Ovary (tissue), 10 donors: ENCODE measurements at places on chromosomes 2 and 18.
A peak's percentile ranks its signal among the peaks of the same experiment; 100 is the strongest.

DNA sequence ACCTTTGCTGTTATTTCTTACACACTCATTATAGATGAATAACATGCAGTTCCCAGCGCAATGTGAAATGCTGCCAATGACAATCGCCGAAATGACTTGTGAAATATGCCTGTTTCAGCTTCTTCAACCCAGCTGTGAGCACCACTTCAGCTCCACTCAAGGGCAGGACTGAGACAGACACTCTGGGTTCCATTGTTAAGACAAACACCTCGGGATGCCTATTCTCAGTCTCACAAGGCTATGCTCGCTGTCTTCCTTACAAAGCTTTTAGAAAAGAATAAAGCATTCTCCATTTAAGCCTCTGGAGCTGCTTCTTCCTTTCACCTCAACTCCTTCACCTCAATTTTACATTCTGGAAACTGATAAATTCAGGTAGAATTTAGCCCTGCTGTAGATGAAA is 4.2 kb downstream of the CBLN2 start:
- no peak for DNase-seq

DNA sequence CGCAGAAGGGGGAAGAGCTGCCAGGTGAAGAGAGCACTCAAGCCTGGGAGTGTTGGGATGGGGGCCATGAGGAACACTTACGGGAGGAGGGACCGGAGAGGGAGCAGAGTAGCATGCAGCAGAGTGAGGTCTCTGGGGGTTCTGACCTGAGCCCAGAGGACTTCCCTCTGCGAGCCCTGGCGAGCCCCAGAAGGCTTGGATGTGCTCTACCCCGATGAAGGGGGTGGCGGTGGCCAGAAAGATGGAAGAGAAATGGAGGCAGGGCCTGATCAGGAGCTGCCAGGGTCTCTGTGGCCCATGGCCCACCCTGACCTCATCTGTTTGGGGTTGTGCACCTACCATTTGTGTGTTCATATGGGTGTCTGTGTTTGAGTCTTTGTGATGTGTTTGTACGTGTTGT is 42.0 kb downstream of the CROCC2 start:
- DNase-seq = no peak

- no peak for DNase-seq
Observed at GRCh38 chr18:8938817-8939216, 163.7 kb upstream of the NDUFV2 start.

- peak; percentile 52 for DNase-seq
Observed at GRCh38 chr2:64273524-64274398, 129.5 kb upstream of the PELI1 start.

DNA sequence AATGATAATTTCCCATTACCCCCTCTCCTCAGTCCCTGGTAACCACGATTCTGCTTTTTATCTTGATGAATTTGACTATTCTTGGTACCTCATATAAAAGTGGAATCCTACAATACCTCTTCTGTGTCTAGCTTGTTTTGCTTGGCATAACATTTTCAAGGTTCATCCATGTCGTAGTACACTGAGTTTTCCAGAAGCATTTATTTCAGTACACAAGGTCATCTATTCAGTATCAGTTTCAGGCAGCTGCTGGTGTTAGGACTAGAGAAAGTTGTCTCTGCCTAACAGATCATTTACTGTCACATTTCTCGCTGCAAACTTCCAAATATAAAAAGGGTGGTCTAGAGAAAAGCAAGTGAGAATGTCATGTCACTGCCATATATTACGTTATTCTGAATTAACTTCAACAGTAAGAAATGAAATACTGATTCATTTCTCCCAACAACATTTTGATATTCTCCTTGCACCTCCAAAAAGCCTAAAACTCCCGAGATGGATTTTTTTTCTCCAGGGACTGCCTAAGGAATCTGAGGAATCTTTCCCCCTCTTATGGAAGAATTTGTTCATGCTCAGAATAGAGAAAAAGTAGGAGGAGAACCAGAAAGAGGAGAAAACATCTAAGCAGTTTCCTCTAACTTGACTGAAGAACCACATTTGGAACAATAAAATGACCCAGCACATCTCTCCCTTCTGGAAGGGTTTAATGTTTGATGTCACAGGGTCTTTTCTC is 36.0 kb downstream of the CDK15 start:
- no peak for DNase-seq

DNA sequence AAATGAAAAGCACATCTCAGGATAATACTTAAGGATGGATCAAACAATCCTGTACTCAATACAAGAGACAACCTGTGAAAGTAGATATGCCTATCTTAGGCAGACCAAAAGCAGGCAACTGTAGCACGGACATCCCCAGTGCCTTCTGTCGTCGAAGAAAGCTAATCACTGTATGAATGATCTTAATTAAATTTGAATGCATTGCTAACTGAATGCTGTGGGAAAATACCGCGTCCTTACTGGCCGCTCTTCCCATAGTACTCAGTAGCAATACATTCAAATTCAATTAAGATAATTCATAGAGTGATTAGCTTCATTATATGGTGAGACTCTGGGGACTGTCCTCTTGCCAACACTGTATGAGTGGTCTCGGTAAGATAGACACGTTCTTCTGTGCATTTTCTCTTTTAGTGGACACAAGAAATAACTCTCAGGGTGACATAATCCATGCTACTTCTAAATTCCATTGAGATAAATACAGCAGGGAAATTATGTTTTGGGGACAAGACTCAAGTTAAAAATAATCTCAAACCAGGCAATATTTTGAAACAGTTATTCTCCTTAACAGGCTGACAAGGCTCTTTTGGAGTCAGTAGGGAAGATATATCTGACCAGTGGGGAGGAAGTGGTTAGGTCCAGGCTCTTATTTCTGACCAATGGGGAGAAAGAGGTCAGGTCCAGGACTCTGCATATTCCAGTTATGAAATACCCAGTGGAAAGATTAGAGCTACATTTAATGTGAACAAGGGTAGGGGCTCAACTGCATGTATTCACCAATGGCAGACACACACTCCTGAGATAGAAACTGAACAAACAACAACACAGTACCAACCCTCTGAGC is 97.3 kb downstream of the DOCK10 start:
- no peak for DNase-seq

- DNase-seq = no peak
Observed at GRCh38 chr18:63909870-63910269, 2.1 kb downstream of the SERPINB10 start.

- DNase-seq = no peak
Observed at GRCh38 chr2:190804182-190804795, 76.3 kb upstream of the GLS start.

- DNase-seq = no peak
Observed at GRCh38 chr2:166127217-166128155, at the start of gene SCN1A. SCN1A (minus strand) TSS chr2:166128020; CDS start chr2:166073621, 54,399 bp downstream.

DNA sequence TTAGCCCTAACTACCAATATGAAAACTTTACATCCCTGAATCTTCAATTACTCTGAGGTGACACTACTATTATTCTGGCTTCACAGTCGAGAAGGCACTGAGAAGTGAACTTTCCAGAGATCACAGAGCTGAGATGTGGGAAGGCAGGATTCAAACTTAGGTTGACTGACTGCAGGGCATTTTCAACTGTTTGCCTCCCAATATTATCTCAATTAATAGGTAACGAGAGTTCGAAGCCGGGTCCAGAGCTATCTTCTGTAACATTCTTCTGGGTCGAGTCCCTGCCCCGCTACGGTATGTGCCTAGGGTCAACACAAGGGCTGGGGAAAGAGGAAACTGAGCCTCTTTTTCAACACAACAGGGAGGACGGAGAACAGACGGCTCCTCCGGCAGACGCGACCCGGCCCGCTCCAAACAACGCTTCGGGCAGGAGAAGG is 740 bp downstream of the CHMP3 start:
- no peak for DNase-seq

DNA sequence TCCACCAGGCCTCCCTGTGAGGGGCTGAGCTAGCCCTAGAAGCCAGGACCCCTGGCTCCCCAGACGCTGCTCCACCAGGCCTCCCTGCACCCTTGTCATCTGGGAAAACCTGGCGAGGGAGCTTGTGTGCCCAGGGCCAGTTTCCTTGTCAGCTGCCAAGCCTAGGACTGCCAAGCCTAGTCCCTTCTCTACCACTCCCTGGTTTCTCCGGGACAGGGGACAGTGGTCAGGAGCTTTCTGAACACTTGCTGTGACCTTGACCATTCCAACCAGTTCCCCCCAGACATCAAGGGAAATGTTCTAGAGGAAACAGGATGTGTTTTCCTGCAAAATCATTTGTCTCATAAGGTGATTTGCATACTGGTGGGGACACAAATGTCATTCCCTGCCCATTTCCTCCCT is 41.3 kb upstream of the MRPL33 start:
- DNase-seq = no peak

DNA sequence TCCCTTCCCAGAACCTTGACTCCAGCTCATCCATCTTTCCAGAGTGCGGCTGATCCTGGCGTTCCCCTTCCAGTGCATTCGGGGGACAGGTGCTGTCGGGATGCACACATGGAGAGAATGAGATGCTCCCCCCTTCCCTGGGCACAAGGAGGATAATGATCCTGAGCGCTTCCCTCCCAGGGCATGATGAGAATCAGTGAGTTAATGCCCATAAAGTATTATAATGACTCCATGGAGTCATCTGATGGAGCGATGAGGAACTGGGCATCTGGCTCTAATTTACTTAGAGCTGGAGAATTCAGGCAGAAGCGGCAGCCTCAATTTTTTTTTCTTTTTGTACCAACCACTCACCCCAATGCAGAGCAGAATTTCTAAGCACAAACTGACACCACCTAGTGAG is 79.6 kb upstream of the SKOR2 start:
- no peak for DNase-seq

DNA sequence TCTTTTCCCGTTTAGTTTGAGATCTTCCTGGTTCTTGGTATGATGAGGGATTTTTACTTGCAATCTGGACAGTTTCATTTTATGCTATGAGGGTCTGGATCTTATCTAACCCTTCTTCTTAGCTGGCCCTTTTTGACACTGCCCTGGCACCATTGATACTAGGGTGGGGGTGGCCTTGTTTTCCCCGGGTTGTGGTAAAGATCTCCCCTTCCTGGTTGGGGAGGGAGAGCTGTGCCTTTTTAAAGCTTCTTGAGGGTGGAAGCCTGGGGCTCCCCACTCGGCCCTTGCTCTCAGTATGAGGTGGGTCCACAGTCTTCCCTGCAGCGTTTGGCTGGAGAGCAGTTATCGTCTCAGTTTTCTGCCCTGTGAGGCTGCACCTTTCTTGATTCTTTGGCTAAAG is 66.1 kb downstream of the ASB1 start:
- no peak for DNase-seq

DNA sequence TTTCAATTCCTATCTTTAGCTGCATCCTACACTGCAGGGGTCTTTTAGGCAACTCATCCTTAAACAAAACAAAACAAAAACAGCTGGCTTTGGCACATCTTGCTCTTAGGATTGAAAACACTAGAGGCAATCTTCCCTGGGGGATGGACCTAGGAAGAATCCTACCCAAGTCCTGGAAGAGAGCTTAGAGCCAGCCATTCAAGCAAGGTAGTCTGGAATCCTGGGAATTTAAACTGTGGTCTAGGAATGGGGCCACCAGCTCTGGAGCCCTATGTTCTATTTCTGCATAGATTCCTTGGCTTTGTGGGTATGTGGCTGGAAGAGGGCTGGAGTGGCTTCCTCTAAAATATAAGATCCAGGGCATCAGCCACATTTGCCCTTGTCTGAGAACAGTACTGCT is 27.7 kb downstream of the MYL1 start:
- no peak for DNase-seq

DNA sequence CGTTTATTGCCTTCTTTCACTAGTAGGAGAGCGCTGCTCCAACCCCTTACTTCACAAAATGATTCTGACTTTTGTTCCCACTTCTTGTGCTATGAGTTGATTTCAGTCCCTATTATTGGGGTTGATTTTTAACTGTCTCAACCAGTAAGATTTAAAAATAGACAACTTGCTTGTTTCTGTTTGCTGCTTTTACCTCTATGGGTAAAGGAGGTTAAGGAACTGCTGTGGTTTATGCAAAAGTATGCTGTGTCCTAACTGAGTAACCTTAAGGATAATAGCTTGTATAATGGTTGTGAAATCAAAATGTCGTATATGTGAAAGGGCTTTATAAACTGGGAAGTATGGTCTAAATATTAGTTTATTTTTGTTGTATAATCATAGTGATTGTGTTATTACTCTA is 22.6 kb downstream of the ALMS1 start:
- no peak for DNase-seq

DNA sequence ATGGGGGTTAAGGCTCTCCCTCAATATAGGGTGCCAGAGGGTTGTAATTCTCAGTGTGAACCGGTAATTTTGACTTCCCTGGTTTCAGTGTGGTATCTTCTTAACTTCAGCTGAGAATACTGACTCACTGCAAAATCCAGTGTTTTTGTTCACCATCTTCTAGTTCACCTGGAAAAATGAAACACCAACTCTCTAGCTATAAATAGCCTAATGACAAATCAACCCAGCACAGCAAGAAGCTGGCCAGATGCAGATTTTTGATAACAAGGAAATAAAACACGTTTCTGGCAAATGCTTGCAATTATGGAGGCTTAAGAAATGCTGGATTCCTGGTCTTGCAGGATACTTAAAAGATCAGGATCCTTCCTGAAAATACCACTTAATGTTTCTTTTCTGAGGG is 192.3 kb downstream of the CLIP4 start:
- DNase-seq = no peak

DNA sequence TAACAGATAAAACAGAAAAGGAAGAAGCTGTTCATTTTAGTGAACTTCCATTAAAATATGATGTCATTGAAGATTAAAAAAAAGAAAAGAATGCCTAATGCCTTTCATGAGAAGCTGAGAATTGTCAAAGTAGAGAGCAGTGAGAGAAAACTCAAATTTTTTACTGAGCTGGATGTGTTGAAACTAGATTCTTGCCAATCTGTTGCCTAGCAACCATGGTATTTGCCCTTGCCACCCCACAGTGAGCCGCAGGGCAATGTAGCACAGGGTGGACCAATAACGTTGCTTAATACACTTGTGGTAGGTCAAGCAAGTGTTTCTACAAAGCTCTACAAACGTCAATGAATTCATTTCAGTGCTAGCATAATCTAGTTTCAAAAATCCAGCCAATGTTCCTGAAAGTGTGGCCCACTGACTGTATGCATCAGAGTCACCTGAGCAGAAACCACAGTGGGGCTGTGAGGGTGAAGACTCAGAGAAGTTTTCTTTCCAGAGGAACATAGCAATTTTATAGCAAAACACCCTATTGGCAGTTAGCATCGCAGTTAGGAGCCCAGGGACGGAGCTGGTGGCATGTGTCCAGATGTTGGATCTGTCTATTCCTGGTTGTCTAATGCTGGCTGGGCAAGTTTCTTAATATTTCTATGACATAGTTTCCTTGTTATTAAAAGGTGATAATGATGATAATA is 132.2 kb downstream of the DOCK10 start:
- peak; percentile 63 for DNase-seq

- no peak for DNase-seq
Observed at GRCh38 chr2:137937778-137938177, 26.5 kb upstream of the HNMT start.

DNA sequence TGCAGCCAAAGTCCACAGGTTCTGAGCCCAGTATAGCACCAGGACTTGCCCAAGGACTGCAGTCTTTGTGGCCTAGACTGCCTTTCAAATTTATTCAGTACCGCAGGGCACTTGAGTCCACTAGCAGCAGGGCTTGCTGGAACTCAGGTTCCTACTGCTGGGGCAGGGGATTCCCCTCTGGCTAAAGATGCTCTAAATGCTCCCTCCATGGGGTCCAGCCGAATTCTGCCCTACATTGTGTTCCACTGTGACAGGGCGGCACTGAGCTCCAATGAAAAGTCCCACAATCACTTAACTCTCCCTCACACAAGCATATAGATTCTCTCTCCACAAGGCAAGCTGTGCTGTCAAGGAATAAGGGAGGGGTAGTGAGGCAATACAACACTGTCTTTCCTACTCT is 518.1 kb upstream of the VRK2 start:
- DNase-seq = no peak

GRCh38 chr2:196502386-196502785 is 137.1 kb upstream of the CCDC150 start:
- no peak for DNase-seq
